Stimulated activated CD4-positive, alpha-beta T cell treated with anti-CD3 and anti-CD28 coated beads, Interleukin-1b, Interleukin-23, amount 100 ng/mL, for 1 hour (primary cell): ENCODE measurements at places on chromosomes 11 and 22.

DNA sequence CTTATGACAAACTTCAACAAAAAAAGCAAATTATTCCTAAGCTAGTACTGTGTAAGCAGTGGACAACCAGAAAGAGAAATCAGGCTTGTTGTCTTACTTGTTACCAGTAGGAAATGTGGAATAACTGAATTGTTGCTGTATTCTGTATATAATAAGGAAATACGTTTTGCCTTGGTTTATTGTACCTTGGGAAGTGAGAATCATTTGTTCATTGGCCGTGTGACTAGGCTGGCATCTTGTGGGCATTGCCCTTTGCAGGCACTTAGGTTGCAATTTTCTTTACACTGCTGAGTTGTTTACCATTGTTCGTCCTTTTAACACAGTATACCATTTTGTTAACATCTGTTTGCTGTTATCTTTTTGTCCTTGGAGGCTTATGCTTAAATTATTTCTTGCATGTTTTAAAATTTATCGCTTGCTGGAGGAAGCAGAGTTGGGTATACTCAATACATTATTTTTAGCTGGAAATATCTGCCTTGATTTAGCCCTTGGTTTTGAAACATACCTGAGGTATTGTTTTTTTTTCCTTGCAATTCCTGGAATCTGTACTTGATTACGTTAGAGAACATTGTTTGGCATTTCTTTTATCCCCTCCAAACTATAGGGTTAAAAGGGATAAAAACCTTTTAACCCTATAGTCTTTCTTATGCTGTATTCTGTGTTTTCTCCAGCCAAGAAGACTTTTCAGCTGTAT is 109.3 kb downstream of the DDX10 start:
- DNase-seq, result no peak

GRCh38 chr11:126345759-126346585 is 9.5 kb upstream of the ST3GAL4 start:
- DNase-seq, result no peak

DNA sequence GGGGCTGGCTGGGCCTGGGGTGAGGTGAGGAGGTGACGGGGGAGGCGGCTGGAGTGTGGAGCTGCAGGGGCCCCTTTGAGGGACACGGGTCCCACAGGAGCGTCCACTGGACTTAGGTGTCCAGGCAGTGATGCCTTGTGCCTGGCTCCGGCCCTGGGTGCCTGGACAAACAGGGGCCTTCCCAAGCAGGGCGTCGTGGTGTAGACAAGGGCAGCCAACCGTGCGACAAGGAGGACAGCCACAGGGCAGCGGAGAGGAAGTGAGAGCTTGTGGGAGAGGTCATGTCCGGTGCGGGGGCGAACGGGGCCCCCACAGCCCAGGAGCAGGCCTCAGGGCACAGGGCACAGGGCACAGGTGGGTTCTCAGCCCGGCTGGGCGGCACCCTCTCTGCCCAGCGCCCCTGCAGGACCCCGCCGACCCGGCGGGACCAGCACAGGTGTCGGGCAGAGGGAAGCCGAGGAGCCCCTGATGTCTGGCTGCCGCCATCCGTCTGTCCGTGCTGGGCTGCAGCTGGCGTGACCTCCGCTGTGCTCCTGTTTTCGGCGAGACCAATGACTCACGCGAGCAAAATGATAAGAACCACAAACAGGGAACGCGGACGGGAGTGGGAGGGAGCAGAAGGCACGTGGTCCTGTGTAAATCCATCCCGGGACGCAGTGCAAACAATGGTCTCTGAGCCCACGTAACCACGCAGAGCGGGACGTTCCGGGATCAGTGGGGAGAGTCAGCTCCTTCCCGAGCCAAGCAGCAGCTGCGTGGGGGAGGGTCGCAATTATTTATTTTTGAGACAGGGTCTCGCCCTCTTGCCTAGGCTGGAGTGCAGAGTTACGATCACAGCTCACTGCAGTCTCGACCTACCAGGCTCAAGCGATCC is 49.1 kb upstream of the A4GALT start:
- no peak for DNase-seq

GRCh38 chr22:46993633-46994032 is 231.2 kb downstream of the TBC1D22A start:
- no peak for DNase-seq

GRCh38 chr11:62694455-62695167 is 5.3 kb upstream of the LRRN4CL start:
- DNase-seq, result peak; percentile 62

DNA sequence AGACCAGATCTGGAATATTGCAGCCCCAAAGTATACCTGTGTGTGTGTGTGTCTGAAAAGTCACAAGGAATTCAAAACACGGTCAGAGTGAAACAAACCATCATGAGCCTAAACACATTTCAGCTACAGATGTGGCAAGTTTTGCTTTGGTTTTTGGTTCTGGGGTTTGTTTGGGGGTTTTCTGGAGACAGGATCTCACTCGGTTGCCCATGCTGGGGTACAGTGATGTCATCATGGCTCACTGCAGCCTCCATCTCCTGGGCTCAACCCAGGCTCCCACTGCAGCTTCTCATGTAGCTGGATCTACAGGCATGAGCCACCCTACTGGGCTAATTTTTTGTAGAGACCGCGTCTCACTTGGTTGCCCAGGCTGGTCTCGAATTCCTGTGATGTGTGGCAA is 41.4 kb upstream of the PHF21A start:
- no peak for DNase-seq

DNA sequence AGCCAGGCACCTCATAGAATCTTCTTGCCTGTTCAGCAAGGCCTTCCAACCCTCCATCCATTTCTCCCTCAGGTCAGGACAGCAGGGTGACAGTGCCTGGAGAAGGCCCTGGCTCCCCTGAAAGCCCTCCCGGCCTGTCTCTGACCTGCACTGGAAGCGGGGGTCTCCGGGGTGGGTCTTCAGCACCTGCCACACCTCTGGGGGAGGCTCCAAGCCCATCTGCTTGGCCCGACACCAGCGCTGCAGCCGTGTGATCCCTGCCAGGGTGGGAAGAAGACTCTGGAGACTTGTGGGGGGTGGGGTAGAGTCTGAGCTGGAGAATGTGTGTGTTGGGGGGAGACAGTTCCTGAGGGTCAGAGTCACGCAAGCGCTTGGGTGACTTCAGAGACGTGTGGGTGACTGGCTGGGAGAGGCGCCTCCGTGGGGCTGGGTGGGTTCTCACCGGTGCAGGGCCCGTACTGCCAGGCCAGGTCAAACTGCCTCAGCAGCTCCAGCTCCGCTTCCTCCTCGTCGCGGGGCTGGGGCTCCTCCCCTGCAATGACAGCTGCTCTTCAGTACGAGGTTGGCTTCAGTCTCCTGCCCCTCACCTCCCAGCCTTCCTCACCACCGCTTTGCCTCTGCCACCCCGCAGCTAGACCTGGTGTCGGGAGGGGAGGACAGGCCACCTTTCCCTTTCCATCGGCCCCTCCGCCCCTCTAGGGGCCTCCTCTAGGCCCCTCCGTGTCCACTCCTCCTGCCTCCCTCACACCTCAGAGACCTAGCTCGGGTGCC is 615 bp downstream of the POLD4 start:
- no peak for DNase-seq

DNA sequence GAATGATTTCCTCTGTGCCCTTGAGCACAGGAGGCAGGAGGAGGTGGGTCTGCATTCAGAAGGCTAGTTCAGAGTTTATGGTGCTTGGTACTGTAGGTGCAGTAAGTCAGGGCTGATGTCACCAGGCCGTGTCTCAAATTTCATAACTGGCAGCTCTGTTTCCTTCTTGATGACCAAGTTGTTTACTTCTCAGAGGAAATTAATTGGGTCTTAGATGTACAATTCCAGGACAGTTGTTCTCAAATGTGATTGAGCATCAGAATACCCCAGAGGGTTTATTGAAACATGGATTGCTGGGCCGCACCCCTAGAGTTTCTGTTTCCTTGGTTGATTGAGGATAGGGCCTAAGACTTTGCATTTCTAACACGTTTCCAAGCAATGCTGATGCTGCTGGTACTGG is 6.2 kb downstream of the AMOTL1 start:
- no peak for DNase-seq

DNA sequence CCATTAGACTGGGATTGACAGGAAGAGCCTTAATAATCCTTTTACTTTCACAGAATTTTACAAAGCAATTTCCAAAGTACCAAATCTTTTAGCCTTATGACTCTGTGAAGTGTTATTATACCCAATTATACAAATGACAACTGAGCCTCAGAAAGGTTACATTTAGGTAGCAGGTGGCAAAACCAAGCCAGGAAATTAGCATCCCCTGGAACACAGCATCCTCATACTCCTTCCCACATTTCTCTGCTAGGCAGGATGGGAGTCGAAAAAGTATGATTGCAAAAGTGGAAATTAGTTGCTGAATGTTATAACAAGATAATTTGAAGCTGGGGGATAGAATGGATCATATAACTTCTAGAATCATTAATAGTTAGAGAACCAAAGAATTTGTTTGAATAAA is 359.7 kb upstream of the PDGFD start:
- DNase-seq, result no peak

DNA sequence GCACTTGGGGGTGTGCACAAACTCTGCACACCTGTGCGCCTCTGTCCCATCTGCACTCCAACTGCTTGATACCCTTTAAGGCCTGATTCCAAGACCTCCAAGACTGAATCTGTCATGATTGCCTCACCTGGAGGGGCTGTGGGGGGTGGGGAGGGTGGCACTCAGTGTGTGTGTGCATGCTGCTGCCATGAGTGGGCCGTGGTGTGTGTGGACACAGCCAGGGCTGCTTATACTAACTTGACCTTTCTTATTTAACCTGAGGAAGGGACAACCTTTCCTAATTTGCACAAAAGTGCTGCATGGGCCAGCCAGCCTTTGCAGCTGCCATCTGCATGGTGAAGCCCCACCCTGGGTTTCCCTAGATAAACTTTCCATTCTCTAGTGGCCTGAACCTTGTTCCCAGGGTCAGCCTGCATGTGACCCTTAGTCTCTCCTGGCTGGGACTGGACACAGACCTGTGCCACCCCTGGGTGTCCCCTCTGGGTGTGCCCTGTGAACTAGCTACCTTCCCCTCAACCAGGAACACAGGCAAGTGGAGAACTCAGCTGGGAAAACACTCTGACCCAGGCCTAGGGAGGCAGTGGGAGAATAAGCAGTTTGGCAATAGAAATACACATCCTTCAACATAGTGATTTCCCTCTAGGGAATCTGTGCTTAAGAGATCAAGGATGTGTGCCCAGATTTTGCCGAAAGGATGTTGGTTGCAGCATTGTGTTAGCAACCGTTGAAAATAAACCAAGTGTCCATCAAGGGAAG is 45.4 kb upstream of the DKK3 start:
- DNase-seq, result no peak

GRCh38 chr11:36261094-36261493 is 28.1 kb downstream of the COMMD9 start:
- DNase-seq, result no peak

DNA sequence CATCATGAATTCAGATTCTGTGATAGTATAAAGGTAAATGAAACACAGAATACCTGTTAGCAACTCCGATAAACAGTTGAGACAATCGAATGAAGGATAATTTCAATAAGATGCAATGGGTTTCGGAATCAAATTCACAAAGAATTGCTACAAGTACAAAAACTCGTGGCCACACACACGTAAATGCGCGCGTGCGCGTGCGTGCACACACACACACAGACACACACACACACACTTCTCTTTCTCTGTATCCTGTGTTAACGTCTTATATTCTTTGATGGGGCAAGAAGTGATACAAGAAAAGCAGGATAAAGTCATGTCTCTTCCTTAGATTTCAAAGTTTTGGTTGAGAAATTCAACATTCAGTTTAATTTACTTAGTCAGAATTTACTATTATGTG is 57.2 kb downstream of the FOLH1 start:
- DNase-seq, result no peak

DNA sequence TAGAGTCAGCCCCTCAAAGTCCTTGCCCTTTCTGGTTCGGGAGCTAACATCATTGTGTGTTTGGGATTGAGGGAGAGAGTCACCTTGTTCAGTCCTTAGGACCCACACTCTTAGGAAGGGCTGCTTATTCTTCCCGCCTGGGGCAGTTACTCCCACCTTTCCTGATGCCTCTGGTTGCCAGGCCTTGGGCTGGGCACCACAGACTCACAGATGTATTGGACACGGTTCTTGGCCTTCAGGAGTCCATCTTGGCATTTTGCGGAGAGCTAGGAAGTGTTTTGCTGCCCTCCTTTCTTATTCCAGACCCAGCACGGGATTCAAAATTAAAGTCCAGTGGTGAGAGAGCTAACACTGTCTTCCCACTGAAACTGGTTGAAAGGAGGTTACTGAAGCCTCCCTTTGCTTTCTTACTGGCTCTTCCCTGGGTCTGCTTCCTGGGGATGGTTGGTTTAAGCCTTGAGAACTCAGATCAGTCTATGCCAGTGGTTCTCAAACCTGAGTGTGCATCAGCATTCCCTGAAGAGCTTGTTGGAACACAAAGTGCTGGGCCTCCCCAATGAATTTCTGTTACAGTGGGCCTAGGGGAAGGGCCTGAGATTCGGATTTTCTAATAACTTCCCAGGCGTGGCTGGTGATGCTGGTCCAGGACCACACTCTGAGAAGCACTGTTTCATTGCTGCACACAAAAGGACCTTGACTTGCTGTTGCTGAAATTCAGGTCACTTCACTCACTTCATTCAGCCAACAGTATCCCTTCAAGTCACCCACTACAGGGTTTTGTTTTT is 1.4 kb downstream of the OSBP2 start:
- no peak for DNase-seq

GRCh38 chr11:70944636-70945035 is 307.7 kb downstream of the SHANK2 start:
- DNase-seq, result no peak

- DNase-seq, result no peak
These were observed 6.0 kb upstream of the F2 start for GRCh38 chr11:46712874-46713576.

DNA sequence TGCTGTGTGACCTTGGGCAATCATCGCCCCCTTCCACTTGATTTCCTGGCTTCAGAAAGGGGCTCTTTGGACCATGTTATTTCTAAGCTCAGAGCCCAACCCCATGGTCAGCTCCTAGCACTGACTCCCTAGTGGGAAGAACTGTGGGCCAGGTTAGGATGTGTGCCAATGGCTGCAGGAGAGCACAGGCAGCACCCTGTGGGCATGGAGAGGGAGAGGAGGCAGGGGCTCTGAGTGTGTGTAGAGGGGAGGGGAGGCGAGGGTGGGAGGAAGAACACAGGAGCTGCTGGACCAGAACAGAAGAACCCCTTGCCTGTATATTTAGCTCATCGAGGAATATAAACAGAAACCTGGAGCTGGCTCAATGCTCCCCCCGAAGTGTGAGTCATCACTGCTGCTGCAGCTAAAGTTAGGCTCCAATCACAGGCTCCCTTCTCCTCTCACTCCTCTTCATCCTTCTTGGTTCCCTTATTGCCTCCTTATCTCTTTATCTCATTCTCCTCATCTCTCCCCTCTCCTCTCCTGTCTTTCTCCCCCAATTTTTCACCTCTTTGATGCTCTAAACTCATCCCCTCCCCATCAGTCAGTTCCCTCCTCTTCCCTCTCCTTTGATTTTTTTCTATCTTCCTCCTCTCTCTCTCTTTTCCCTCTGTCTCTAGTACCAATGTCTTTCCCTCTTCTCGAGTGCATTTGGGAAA is 14.5 kb upstream of the RPS19BP1 start:
- no peak for DNase-seq
